ENCODE measurements at places on chromosomes 2 and 18. TPM values are rescaled to one million over a fixed set of nuclear protein-coding genes. Genes with fewer than 3 reads are reported as not detected.
A peak's percentile ranks its signal among the peaks of the same experiment; 100 is the strongest.

- no peaks in the 10 kb centered on the region for H3K36me3 ChIP-seq
- DNase-seq, result no peak
- H3K4me1 ChIP-seq, result no peaks in the 10 kb centered on the region
- no peak overlapping the region for H3K27ac ChIP-seq
- H3K27me3 ChIP-seq, result no peaks in the 10 kb centered on the region
- H3K4me3 ChIP-seq, result no peak overlapping the region
These were observed 124.1 kb upstream of the XIRP2 start for GRCh38 chr2:166764216-166764615.

DNA sequence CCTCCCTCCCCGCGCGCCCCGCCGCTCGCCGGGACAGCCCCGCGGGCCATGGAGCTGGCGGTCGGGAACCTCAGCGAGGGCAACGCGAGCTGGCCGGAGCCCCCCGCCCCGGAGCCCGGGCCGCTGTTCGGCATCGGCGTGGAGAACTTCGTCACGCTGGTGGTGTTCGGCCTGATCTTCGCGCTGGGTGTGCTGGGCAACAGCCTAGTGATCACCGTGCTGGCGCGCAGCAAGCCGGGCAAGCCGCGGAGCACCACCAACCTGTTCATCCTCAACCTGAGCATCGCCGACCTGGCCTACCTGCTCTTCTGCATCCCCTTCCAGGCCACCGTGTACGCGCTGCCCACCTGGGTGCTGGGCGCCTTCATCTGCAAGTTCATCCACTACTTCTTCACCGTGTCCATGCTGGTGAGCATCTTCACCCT lies 865 bp downstream of the GALR1 start:
- peaks cover 58% of the 10 kb centered on the region for H3K27me3 ChIP-seq
- H3K4me3 ChIP-seq, result no peak overlapping the region
- H3K4me1 ChIP-seq, result no peaks in the 10 kb centered on the region

GRCh38 chr2:63790906-63791305 lies 50.8 kb upstream of the UGP2 start:
- DNase-seq, result no peak
- no peaks in the 10 kb centered on the region for H3K27me3 ChIP-seq
- H3K36me3 ChIP-seq, result no peaks in the 10 kb centered on the region
- H3K4me1 ChIP-seq, result no peaks in the 10 kb centered on the region

DNA sequence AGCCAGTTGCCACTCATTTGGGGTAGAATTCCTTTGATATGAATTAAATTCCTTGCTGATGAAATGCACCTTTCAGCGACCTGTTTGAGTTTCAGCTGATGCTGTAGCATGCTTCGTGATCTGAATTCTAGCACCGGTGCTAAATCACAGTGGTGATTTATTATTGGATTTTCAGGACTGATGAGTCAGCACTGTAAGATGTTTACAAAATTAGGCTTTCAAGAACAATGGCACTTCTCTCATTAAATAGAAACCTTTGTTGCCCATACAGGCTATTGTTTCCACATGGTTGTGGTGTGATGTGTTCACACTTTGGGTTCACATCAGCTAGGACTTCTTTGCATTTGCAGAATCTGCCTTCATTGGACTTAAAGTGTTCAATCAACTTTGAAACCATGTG lies 687.7 kb downstream of the ARHGAP15 start:
- no peaks in the 10 kb centered on the region for H3K27me3 ChIP-seq
- H3K27ac ChIP-seq, result no peak overlapping the region
- no peak overlapping the region for H3K4me3 ChIP-seq
- DNase-seq, result no peak
- H3K4me1 ChIP-seq, result no peaks in the 10 kb centered on the region
- no peaks in the 10 kb centered on the region for H3K36me3 ChIP-seq

Gene CERS6
- 26.9 TPM for total RNA-seq

GRCh38 chr2:46460241-46460921 lies 19.0 kb upstream of the TMEM247 start:
- peaks cover 9% of the 10 kb centered on the region for H3K4me1 ChIP-seq
- no peak overlapping the region for H3K27ac ChIP-seq
- H3K36me3 ChIP-seq, result no peaks in the 10 kb centered on the region
- no peak for DNase-seq
- no peak overlapping the region for H3K4me3 ChIP-seq

GRCh38 chr18:46148810-46149209 lies 44.6 kb downstream of the HAUS1 start:
- peak; percentile 33 for DNase-seq
- H3K27me3 ChIP-seq, result no peaks in the 10 kb centered on the region
- H3K36me3 ChIP-seq, result no peaks in the 10 kb centered on the region
- no peak overlapping the region for H3K4me3 ChIP-seq
- no peak overlapping the region for H3K27ac ChIP-seq
- H3K4me1 ChIP-seq, result peaks cover 5% of the 10 kb centered on the region

GRCh38 chr18:58345875-58346274 lies 283.0 kb downstream of the ALPK2 start:
- no peaks in the 10 kb centered on the region for H3K27me3 ChIP-seq
- H3K36me3 ChIP-seq, result no peaks in the 10 kb centered on the region
- no peak overlapping the region for H3K27ac ChIP-seq
- H3K4me1 ChIP-seq, result no peaks in the 10 kb centered on the region
- no peak for DNase-seq

GRCh38 chr2:109069331-109070194 lies 59.4 kb upstream of the SH3RF3 start:
- DNase-seq, result no peak
- no peak overlapping the region for H3K4me3 ChIP-seq
- H3K27me3 ChIP-seq, result no peaks in the 10 kb centered on the region
- H3K36me3 ChIP-seq, result no peaks in the 10 kb centered on the region

Gene FAM228A
- total RNA-seq, result 0.66 TPM

- H3K4me1 ChIP-seq, result peaks cover 21% of the 10 kb centered on the region
- H3K27me3 ChIP-seq, result no peaks in the 10 kb centered on the region
- H3K36me3 ChIP-seq, result no peaks in the 10 kb centered on the region
- H3K4me3 ChIP-seq, result peak overlapping the region; percentile 39
- H3K27ac ChIP-seq, result peak overlapping the region; percentile 93
These were observed 47.4 kb downstream of the LRRFIP1 start for GRCh38 chr2:237674731-237675276.

DNA sequence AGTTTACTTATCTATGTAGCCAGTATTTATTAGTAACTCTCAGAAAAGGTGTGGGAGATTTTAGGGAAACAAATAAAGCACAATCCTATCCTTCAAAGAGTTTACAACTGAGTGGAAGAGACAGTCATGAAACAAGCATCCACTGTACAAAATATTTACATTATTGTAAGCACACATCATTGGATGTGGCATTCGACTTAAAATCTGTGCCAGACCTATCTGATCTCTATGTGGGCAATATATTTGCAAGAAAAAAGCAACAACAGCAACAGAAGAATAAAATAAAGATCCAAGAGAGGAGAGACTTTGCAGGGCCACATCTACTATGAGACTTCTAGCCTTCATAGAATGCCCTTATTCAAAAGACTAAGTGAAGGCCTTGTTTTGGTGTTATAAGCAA lies 882.1 kb upstream of the PIK3C3 start:
- no peak overlapping the region for H3K4me3 ChIP-seq
- DNase-seq, result no peak
- H3K4me1 ChIP-seq, result no peaks in the 10 kb centered on the region
- H3K27ac ChIP-seq, result no peak overlapping the region

Gene TRMT61B
- total RNA-seq, result 11.3 TPM

GRCh38 chr2:10830203-10830602 lies 17.6 kb upstream of the PDIA6 start:
- DNase-seq, result no peak
- H3K27me3 ChIP-seq, result peaks cover 7% of the 10 kb centered on the region
- no peaks in the 10 kb centered on the region for H3K4me1 ChIP-seq
- no peaks in the 10 kb centered on the region for H3K36me3 ChIP-seq
- no peak overlapping the region for H3K27ac ChIP-seq
- H3K4me3 ChIP-seq, result no peak overlapping the region

GRCh38 chr2:27932396-27932795 lies 41.9 kb downstream of the BABAM2 start:
- H3K27ac ChIP-seq, result no peak overlapping the region
- H3K27me3 ChIP-seq, result no peaks in the 10 kb centered on the region
- H3K4me3 ChIP-seq, result no peak overlapping the region
- DNase-seq, result no peak
- no peaks in the 10 kb centered on the region for H3K4me1 ChIP-seq

Gene CHRNG
- 0.57 TPM for total RNA-seq

Gene LTBP1
- 17.7 TPM for total RNA-seq

DNA sequence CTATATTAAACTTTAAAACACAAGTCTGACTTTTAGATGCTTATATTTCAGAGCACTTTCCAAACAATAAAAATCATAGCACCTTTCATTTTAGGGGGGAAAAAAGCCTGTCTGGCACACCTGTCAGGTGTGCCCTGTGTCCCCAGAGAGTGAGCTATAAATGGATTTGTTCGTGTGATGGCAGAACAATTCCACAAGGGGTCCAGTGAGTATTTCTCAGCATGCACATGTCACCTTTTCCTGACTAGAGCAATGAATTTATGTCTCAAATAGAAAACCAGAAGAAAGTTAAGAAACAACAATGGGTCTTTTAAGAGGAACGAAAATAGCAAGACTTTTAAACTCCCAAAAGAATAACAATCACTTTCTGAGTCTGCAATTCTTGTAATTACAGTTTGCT lies 55.9 kb downstream of the ACVR1C start:
- H3K4me1 ChIP-seq, result no peaks in the 10 kb centered on the region
- H3K27me3 ChIP-seq, result no peaks in the 10 kb centered on the region
- H3K27ac ChIP-seq, result no peak overlapping the region
- H3K36me3 ChIP-seq, result no peaks in the 10 kb centered on the region
- no peak overlapping the region for H3K4me3 ChIP-seq
- no peak for DNase-seq

Gene HES6
- 16.1 TPM for total RNA-seq

Gene FEV
- not detected for total RNA-seq

- H3K4me1 ChIP-seq, result no peaks in the 10 kb centered on the region
- H3K4me3 ChIP-seq, result no peak overlapping the region
- H3K27me3 ChIP-seq, result peaks cover 44% of the 10 kb centered on the region
- no peak overlapping the region for H3K27ac ChIP-seq
- DNase-seq, result no peak
These were observed 1.9 kb upstream of the CRACDL start for GRCh38 chr2:98937906-98938305.

GRCh38 chr2:174603280-174603679 lies 5.7 kb upstream of the WIPF1 start:
- no peaks in the 10 kb centered on the region for H3K27me3 ChIP-seq
- no peak for DNase-seq
- H3K4me3 ChIP-seq, result no peak overlapping the region
- H3K36me3 ChIP-seq, result peaks cover 23% of the 10 kb centered on the region
- peaks cover 45% of the 10 kb centered on the region for H3K4me1 ChIP-seq
- no peak overlapping the region for H3K27ac ChIP-seq

Gene DPYSL5
- 0.09 TPM for total RNA-seq

Gene ITGB6
- total RNA-seq, result 0.33 TPM

- H3K4me1 ChIP-seq, result no peaks in the 10 kb centered on the region
- DNase-seq, result no peak
- H3K27me3 ChIP-seq, result peaks cover 5% of the 10 kb centered on the region
These were observed 6.1 kb downstream of the STEAP3 start for GRCh38 chr2:119229716-119230115.

GRCh38 chr2:41621095-41621494 lies 426.7 kb upstream of the PKDCC start:
- H3K4me1 ChIP-seq, result no peaks in the 10 kb centered on the region
- no peak for DNase-seq
- no peak overlapping the region for H3K27ac ChIP-seq
- no peaks in the 10 kb centered on the region for H3K27me3 ChIP-seq
- H3K4me3 ChIP-seq, result no peak overlapping the region

Gene GTF2A1L
- 0.47 TPM for total RNA-seq

GRCh38 chr2:239300871-239301735 lies 99.7 kb downstream of the HDAC4 start:
- H3K27ac ChIP-seq, result peak overlapping the region; percentile 52
- no peak overlapping the region for H3K4me3 ChIP-seq
- no peaks in the 10 kb centered on the region for H3K36me3 ChIP-seq

Gene NTSR2
- not detected for total RNA-seq

DNA sequence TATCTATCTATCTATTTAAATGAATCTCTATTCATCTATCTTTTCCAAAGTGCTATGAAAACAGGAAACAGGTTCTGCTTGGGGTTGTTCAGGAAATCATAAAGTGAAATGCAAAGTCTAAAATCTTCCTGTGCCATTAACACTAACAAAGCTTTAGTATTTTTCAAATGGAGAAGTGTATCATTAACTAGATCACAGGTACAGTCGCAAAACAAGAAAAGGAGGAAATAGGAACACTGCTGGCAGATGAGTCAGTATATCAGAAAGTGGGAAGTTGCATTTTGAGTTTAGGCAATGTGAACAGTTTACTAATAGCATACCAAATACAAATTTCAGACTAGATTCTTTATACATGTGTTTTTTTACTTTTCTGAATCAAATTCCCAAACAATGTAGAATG lies 888.5 kb upstream of the FSHR start:
- H3K36me3 ChIP-seq, result no peaks in the 10 kb centered on the region
- no peak overlapping the region for H3K27ac ChIP-seq
- DNase-seq, result peak; percentile 1
- H3K4me3 ChIP-seq, result no peak overlapping the region
- no peaks in the 10 kb centered on the region for H3K27me3 ChIP-seq

Gene MOGAT1
- total RNA-seq, result not detected

Gene CNGA3
- 0.09 TPM for total RNA-seq

DNA sequence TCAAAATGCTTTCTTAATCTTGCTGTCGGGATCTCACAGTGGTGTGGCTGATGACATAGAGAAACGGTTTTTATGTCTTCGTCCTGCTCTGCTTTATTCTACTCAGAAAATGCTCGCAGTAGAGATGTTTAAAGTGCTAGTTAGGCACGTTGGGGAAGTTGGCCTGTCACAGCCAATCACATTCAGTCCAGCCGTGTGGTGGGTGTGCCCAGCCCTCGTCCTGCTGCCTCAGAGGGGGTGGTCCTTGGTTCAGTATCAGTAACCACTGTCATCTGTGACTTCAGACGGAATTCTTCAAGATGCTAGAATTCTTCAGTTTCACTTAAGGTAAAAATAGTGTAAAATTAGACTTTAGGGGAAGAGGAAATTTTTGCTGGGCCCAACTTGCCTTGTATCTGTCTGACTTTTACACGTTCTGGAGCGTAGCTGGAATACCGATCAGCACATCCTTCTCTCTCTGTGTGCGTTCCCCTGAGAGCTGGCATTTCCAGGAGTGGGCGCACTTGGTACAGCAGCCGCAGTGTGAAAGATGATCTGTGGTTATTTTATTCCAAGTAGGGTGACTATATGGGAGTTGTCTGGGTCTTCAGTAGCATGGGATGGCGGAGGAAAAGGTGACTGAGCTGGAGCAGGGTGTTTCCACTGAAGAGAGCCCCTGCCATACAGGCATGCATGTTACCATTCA lies 18.5 kb downstream of the TRAF3IP1 start:
- H3K27ac ChIP-seq, result no peak overlapping the region
- no peaks in the 10 kb centered on the region for H3K27me3 ChIP-seq
- H3K4me1 ChIP-seq, result no peaks in the 10 kb centered on the region
- DNase-seq, result no peak
- no peak overlapping the region for H3K4me3 ChIP-seq

DNA sequence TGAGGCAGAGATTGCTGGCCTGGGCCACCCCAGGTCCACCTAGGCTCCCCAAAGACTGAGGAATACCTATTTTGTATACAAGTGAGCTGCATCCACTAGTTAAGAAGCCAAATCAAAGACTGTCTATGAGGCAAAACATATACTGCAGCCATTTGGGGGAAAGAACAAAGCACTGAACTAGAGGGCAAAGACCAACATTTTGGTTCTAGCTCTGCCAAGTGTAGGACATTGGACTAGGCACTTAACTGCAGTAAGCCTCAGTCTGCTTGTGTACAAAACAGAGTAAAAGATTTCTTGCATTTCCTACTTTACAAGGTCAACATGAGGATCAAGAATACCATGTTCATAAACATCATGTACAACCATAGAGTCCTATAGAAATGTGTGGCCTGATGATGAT lies 94.8 kb upstream of the CYP1B1 start:
- no peak for DNase-seq
- H3K27ac ChIP-seq, result no peak overlapping the region
- no peaks in the 10 kb centered on the region for H3K27me3 ChIP-seq
- no peaks in the 10 kb centered on the region for H3K36me3 ChIP-seq
- no peak overlapping the region for H3K4me3 ChIP-seq

Data from thymus (tissue), 14 donors.